Right cardiac atrium (tissue), 5 donors: ENCODE measurements at places on chromosomes 12 and 14. TPM values are rescaled to one million over a fixed set of nuclear protein-coding genes. Genes with fewer than 3 reads are reported as not detected.

GRCh38 chr14:83425138-83425537, 1891.5 kb upstream of the SEL1L start:
- no peak for DNase-seq

FAM222A gene
- 9.4 TPM for total RNA-seq

- DNase-seq: no peak
Observed at GRCh38 chr14:56555921-56556570, 23.6 kb upstream of the TMEM260 start.

GUCY2C gene
- total RNA-seq: not detected

OR11H6 gene
- not detected for total RNA-seq

RFLNA gene
- total RNA-seq: 0.82 TPM

TTC9 gene
- total RNA-seq: 3.3 TPM

TSPAN11 gene
- total RNA-seq: 3.8 TPM

ITGB7 gene
- 0.97 TPM for total RNA-seq

A2ML1 gene
- total RNA-seq: 0.25 TPM

DNA sequence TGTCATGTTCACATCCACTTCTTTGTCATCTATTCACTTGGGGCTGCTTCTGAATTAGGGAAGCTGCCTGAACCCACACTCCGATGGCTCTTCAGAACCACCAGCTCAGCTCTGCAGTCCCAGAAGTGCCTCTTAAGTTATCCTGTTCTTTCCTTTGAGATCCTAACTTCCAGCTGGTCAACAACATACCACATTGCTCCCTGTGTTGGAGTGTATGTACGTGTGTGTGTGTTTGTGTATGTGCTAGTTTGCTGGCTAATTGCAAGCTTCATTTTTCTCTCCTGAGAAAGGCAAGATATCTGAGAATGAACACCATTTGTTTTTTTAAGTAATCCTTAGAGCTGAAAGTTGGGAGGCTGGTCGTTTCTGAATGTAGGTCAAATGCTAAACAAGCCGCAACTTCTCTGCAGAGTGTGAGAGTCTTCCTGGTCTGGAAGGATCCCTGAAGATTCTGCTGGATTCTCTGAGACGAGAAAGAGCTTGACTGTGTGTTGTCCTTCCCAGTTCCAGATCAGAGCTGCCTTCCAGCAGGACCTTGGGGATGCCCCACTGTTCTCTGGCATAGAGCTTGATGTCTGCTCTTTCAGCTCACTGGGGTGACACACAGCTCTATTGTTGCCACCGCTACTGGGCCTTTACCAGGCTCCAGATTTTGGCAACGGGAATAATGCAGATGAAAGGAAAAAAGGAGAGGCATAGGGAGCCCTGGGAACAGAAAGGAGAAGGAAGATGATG, 839 bp downstream of the GSG1 start:
- no peak for DNase-seq

NRXN3 gene
- total RNA-seq: 4.0 TPM

- DNase-seq: peak; percentile 86
Observed at GRCh38 chr14:49853572-49854375, 1.2 kb upstream of the NEMF start.

CD69 gene
- total RNA-seq: 1.9 TPM

GRCh38 chr12:76768576-76768975, 4.7 kb downstream of the ZDHHC17 start:
- no peak for DNase-seq

- no peak for DNase-seq
Observed at GRCh38 chr12:93122569-93123091, 193.5 kb upstream of the EEA1 start.

DNA sequence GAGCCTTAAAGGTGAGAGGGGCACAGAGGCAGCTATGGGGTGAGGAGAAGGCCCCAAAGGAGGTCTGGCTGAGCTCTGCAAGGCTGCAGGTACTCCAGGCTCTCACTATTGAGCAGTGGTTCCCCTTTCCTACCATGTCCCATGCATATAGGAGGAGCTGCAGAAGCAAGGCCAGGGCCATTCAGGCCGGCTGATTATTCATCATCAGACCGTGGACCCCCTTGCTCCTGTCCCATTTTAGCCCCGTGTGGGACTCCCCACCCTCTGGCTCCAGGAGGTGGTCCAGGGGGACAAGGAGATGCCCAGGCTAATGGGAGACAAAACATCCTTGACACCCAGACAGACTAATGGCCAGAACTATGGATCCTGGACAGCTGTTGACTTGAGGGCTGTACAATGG, 3.1 kb downstream of the GPD1 start:
- no peak for DNase-seq

ALG10B gene
- 5.9 TPM for total RNA-seq

DNA sequence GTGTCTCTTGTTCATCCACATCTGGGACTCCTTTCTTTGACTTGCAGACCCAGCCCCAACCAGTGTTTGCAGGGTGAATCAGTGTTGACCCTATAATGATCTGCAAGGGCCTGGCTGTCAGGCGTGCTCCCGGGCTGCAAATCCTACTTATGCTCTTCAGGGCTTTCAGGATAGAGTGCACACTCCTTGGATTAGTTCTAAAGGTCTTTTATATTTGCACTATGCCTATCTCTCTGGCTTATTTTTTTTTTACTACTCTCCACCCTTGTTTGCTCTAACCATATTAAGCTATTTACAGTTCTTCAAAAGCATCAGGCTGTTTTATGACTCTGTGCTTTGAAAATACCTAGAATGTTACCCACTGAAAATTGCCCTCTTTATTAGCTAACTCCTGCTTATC, 4.3 kb upstream of the PRICKLE1 start:
- DNase-seq: no peak

KRT80 gene
- 0.06 TPM for total RNA-seq

CKAP4 gene
- 53.7 TPM for total RNA-seq

GRCh38 chr12:111447571-111448265, 42.0 kb downstream of the SH2B3 start:
- DNase-seq: peak; percentile 43

DNA sequence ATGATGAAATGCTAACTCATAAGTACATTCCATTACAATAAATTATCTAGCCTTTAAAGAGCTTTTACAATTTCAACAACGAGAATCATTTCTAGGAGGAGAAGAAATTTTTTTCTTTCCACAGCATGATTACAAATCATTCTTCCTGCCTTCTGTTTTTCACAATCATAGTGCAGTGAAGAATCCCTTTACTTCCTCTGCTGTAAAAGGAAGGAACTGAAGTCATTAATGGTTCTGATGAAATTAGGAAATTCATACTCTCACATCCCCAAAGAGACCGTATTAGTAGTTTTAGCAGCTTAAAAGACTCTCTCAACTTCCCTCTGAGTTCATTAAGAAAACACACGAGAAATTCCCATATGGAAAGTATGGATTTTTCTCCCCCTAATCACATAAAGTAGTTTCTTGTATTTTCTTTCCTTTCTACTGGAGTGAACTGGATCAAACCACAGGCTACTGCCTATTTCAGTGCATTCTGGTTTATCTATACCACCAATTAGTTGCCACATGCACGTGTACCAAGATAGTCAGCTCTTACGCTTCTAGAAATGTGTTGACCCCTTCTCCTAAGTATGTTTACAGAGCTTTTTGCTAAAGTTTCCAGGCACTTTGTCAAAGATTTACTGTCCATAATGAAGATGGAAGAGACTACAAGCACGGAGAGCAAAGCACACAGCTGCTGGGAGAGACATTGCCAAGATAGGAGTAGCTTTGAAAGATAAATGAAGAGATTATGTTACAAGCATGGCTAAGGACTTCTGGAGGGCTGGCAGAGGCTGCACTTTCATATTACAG, 58.9 kb upstream of the KITLG start:
- DNase-seq: no peak

GRCh38 chr12:22412581-22412980, 78.1 kb upstream of the ST8SIA1 start:
- no peak for DNase-seq

GRCh38 chr14:77212943-77213678, 31.5 kb downstream of the TMEM63C start:
- no peak for DNase-seq

GRCh38 chr12:131473261-131473660, 237.6 kb upstream of the SFSWAP start:
- DNase-seq: no peak

DNA sequence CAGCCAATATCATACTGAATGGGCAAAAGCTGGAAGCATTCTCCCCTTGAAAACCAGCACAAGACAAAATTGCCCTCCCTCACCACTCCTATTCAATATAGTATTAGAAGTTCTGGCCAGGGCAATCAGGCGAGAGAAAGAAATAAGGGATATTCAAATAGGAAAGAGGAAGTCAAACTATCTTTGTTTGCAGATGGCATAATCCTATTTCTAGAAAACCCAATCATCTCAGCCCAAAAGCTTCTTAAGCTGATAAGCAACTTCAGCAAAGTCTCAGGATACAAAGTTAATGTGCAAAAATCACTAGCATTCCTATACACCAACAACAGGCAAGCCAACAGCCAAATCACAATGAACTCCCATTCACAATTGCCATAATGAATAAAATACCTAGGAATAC, 21.0 kb upstream of the ANP32D start:
- no peak for DNase-seq

MTA1 gene
- 141 TPM for total RNA-seq

GRCh38 chr12:103924761-103925641, 5.2 kb upstream of the HSP90B1 start:
- DNase-seq: no peak

- no peak for DNase-seq
Observed at GRCh38 chr14:105582639-105583038, 56.3 kb downstream of the TMEM121 start.

- DNase-seq: no peak
Observed at GRCh38 chr12:122243965-122244364, 18.1 kb upstream of the DIABLO start.

CFAP54 gene
- total RNA-seq: 0.14 TPM

GPR162 gene
- total RNA-seq: 8.5 TPM

RTL1 gene
- not detected for total RNA-seq

GRCh38 chr14:77311217-77311616, 9.5 kb downstream of the POMT2 start:
- no peak for DNase-seq

DNA sequence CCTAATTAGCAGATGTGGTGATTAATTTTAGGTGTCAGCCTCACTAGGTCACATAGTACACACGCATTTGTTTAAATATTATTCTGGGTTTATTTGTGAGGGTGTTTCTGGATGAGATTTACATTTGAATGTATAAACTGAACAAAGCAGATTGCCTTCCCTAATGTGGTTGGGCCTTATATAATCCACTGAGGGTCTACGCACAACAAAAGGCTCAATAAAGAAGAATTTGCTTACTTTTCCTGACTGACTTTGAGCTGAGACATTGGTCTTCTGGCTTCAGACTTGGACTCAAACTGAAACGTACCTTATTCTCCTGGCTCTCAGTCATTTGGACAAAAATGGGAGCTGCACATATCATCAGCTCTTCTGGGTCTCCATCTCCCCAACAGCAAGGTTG, 1132.3 kb upstream of the FLRT2 start:
- DNase-seq: no peak

DNA sequence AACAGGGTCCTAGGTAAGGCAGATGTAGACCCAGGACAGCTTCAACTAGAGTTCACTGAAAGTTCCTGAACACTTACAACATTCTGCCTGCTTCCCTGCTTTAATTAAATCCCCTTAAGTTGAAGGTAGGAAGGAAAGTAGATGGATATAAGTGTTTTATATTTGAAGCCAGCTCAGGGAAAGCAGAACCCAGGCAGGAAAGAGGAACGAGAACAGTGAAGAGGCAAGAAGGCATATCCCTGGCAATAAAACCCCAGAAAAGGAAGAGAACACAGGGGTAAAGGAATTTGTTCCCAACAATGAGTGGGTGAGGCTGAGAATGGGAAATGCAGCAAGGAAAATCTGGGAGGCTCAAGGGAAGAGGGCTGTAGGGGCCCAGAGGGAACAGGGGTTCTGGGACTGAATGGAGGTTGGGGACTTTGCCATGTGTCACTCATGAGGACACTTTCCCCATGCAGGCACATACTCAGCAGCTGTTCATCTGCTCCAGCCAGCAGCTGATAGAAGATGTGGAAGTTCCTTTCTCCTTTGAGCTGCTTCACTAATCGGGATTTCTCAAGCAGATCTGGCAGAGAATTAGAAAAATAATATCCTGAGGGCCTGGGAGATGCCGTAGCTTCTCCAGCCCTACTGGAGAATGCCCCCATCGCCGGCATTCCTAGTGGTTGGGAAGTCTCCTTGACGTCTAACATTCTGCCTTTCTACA, 3.7 kb downstream of the MYO1A start:
- no peak for DNase-seq

SVOP gene
- total RNA-seq: 0.03 TPM

GRCh38 chr14:93051600-93052546, 63.9 kb downstream of the ITPK1 start:
- DNase-seq: no peak

FSCB gene
- total RNA-seq: not detected

OR6C74 gene
- not detected for total RNA-seq

LBHD2 gene
- total RNA-seq: not detected

DPPA3 gene
- total RNA-seq: not detected
